ENCODE measurements at places on chromosomes 13 and 19. TPM values are rescaled to one million over a fixed set of nuclear protein-coding genes. Genes with fewer than 3 reads are reported as not detected.

DNA sequence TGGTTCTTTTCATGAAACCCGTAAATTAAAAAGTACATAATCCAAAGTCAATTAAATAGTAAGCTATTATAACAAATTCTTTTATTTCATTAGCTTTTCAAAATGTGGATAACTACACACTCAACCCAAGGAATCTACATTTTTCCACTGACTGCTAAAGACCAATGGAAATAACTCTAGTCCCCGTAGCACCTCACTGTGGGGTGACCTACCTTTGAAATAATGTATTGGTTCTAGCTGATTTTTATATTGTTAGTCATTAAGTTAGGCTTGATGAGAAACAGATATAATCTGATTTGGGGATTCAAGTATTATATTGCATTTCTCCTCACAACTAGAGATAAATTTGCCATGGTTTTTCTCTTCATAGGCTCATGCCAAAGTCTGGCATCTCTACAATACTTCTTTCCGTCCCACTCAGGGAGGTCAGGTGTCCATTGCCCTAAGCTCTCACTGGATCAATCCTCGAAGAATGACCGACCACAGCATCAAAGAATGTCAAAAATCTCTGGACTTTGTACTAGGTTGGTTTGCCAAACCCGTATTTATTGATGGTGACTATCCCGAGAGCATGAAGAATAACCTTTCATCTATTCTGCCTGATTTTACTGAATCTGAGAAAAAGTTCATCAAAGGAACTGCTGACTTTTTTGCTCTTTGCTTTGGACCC, 37.3 kb downstream of the KL start:
- no peak for DNase-seq

GRCh38 chr13:83008212-83008929, 873.9 kb downstream of the SLITRK1 start:
- DNase-seq, result no peak

GRCh38 chr19:6519289-6519688, 11.5 kb upstream of the TNFSF9 start:
- DNase-seq, result no peak

Gene ONECUT3
- total RNA-seq, result not detected
